ENCODE measurements at places on chromosomes 2 and 18. TPM values are rescaled to one million over a fixed set of nuclear protein-coding genes. Genes with fewer than 3 reads are reported as not detected.

- peak; percentile 9 for DNase-seq
Observed at GRCh38 chr2:13650586-13651180, 933.9 kb downstream of the TRIB2 start.

- no peak for DNase-seq
Observed at GRCh38 chr2:217870528-217871011, 132.2 kb downstream of the TNS1 start.

DNA sequence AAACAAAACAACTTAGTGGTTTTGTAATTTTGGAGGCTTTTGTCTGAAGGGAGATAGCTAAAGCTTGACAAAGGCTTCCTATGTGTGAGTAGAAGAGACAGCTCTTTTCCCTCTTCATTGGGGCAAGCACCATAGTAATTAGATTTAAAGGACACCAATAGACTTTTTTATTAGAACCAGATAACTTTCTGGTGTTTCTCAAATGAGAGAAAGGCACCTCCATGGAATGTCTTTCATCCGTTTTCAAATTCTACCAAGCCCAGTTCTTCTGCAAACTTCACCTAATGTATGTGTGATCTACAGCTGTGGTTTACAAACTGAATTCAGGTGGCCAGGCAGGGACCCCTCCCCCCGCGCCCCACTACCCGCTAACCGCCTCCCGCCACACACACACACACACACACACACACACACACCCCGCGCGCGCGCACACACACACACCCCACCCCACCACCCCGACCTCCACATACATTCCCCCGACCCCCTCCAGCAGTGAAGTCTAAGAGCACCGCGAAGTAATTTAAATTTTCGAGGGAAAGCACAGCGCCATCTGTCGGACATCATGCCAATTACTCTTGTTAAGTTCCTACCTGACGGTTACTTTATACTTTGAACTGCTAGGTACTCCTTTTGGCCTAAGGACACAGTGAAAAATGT is 31.6 kb upstream of the PPP1R1C start:
- peak; percentile 80 for DNase-seq

The DAPL1 gene
- not detected for total RNA-seq

The HRH4 gene
- total RNA-seq = 0.16 TPM

The LCT gene
- total RNA-seq = 0.16 TPM

The SH2D6 gene
- 1.7 TPM for total RNA-seq

The CHRNG gene
- total RNA-seq = not detected

All from activated CD4-positive, alpha-beta T cell treated with anti-CD3 and anti-CD28 coated beads for 36 hours (primary cell).